ENCODE measurements at places on chromosomes 5 and 9.

GRCh38 chr5:168916266-168916665 is 337.1 kb upstream of the PANK3 start:
- DNase-seq = no peak

DNA sequence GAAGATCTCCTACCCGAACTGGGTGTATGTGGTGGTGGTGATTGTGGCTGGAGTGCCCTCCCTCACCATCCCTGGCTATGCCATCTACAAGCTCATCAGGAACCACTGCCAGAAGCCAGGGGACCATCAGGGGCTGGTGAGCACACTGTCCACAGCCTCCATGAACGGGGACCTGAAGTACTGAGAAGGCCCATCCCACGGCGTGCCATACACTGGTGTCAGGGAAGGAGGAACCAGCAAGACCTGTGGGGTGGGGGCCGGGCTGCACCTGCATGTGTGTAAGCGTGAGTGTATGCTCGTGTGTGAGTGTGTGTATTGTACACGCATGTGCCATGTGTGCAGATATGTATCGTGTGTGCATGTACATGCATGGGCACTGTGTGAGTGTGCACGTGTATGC is 3.5 kb upstream of the SLC6A18 start:
- DNase-seq = no peak

DNA sequence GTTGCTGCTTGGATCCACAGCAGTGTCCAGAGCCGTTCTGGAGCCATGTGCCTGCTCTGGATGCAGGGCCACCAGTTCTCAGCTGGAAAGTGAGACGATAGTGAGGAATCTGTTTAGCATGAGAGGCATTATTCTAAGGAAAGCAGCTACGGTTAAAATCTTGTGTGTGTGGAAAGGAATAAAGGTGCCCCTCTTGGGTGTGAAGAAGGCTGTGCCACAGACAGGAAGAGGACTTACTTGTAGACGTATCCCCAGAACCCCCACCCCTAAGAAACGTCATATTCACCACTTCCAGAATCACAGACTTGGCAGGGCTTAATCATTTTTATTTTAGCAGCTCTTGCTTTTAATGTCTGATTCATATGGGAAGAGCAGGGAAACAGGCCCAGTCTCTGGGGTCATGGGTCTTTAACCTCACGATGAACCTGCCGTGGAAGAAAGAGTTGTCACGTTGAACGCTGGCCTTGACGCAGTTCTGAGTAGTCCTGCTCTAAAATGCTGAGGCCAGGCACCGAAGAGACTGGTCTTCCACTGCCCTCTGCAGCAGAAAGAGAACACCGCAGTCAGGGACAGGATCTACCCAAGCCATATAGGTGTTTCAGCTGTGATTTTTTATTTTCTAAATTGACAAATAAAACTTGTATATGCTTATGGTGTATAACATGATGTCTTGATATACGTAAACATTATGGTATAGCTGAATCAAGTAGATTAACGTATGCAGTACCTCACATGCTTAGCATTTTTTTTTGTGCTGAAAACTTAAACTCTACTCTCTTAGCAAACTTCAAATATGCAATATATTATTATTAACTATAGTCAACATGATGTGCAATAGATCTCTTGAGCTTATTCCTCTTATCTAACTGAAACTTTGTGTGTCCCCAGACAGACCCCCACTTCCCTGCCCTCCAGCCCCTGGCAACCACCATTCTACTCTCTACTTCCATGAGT is 38.8 kb downstream of the CARTPT start:
- DNase-seq = peak; percentile 67

DNA sequence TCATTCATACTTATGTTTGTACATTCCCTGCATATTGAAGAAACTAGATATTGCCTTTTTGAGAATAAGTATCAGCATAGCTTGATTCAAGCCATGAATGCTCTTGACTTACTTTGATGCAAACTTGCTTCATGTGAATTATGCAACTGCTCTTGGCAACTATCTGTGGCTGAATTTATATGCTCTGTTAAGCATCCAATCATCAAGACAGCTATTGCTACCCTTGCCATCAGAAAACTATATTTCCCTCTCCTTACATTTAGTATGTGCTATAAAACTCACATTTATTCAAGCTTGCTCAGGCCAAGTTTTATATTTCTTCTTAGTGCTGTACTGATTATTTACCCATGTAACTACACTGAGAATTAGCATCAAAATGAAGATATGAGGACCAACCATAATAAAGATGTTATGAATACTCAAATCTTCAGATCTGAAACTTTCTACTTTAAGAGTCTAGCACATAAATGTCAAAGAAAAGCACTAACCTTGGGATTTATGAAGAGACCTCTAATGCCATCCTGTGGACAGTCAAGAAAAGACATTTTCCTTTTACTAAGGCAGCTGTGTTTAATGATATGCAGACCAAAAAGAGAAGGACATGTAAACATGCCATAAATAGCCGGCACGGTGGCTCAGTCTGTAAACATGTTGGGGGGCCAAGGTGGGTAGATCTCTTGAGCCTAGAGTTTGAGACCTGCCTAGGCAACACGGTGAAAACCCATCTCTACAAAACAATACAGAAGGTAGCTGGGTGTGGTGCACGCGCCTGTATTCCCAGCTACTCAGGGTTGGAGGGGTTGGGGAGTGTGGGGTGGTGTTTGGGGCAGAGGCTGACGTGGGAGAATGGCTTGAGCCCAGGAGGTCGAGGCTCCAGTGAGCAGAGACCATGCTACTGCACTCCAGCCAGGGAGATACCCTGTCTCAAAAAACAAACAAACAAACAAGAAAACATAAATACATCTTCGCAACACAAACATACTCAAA is 267.0 kb upstream of the TYRP1 start:
- no peak for DNase-seq

DNA sequence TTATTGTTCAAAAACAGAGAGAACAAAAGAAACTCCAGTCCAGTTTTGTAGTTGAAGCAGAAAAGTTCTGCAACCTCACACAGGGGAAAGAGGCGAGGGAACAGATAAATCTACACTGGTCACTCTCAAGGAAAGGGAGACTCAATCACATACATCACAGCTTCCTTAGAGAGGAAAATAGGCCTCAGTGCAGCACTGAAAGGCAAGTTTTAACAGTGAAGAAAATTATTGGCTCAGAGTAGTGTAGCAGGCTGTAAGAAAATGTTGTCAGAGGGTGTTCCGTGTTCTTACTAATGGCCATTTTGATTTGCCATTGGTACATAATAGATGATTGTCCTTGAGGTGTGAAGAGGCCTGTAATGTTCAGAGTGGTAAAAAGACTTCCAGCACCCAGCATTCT is 530.0 kb upstream of the CDH6 start:
- no peak for DNase-seq
